ENCODE measurements at places on chromosomes 13 and 19.

DNA sequence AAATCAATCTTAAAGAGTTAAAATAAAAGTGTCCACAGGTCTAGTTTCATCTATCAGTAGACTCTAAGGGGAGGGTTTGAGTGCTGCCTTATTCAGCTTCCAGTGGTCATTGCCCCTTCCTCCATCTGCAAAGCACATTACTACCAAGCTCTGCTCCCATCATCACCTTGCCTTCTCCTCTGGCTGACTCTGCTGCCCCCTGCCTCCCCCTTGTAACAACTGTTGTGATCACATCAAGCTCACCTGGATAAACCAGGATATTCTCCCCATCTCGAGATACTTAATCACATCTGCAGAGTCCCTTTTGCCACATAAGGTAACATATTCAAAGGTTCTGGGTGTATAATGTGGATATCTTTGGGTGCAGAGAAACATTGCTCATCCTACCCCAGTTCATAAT, 43.3 kb upstream of the GPC6 start:
- no peak for DNase-seq

- DNase-seq = no peak
These were observed 7.7 kb downstream of the DGKH start for GRCh38 chr13:42056146-42056545.

- DNase-seq = no peak
These were observed 165.0 kb downstream of the USP12 start for GRCh38 chr13:27006519-27007161.

DNA sequence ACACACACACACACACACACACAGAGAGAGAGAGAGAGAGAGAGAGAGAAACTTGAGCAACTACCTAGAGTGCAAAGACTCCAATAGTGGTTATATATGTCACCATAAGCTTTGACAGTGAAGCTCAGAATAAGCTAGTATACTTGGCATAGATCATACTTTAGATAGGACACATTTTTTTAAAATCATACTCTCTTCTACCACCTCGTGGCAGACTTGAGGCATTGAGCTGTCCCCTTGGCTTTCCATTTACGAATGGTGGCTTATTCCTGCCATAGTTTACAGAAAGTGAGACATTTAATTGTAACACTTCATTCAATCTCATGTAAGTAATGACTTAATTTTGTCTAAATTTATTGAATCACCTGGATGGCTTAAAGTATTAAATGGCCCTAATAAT, 108.2 kb downstream of the EDNRB start:
- peak; percentile 43 for DNase-seq

- no peak for DNase-seq
These were observed 185.3 kb upstream of the ARGLU1 start for GRCh38 chr13:106753251-106753650.

DNA sequence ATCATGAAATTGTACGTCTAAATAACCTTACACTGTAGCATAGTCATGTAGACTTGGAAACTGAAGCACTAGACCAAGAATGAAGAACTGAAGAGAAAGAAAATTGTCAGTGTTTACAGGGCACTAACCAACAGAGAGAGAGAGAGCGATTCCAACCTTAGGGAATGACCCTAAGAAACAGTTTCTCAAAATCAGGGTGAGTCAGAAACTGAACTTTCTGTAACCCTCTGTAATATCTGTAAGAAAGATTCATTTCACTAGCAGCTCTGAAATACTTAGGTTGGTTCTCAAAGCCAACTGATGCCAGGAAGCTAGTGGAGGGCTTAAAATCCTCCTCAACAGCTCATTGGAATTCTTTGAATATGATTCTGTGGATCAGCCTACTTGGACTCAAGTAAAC, 936.9 kb downstream of the EFNB2 start:
- DNase-seq = peak; percentile 33

GRCh38 chr19:1938071-1938470, 2.9 kb upstream of the CSNK1G2 start:
- no peak for DNase-seq

GRCh38 chr13:47869776-47870175, 131.3 kb downstream of the SUCLA2 start:
- DNase-seq = no peak

DNA sequence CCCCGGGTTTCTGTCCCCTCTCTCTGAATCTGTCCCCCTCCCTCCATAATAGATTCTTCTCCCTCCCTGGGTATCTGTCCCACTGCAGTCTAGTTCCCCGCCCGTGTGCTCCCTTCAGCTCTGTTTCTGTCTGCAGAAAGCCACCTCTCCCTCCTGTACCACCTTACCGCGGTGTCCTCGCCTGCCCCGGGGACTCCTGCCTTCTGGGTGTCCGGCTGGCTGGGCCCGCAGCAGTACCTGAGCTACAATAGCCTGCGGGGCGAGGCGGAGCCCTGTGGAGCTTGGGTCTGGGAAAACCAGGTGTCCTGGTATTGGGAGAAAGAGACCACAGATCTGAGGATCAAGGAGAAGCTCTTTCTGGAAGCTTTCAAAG, 1.3 kb downstream of the FCGRT start:
- DNase-seq = no peak

DNA sequence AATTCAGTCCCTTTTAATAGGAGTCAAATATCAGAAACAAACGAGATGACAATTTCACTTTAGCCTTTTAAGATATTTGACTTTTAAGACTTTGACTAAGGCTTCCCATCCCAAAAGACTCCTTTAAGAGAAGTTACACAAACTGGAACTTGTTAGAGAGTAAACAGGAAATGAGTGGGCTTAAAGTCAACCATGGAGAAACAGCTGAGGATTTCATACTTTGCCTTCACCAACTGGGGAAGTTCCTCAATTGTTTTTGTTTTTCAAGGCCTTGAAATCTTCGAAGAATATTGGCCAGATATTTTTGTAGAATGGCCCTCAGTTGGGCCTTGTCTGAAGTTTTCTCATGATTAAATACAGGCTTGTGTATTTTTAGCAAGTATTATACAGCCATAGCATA, 227.3 kb downstream of the POU4F1 start:
- peak; percentile 68 for DNase-seq

- no peak for DNase-seq
These were observed 263.1 kb downstream of the ZNF536 start for GRCh38 chr19:30634996-30635975.

DNA sequence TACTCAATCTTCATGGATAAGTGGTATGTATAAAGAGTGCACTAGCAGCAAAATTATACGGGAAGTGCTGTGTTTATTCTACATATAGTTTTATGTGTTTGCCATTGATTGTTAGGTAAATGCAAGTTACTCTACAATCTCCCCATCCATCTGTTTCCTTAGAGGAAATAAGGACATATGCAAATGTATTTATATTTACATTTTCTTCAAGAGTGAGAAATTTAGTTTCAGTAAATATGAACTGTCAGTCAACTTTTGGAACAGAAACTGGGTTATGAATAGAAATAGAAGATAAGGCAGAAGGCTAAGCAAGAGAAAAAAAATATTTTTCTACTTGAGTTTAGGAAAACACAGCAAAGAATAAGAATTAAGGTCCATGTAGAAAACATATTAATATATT, 176.1 kb upstream of the KLHL1 start:
- DNase-seq = no peak

DNA sequence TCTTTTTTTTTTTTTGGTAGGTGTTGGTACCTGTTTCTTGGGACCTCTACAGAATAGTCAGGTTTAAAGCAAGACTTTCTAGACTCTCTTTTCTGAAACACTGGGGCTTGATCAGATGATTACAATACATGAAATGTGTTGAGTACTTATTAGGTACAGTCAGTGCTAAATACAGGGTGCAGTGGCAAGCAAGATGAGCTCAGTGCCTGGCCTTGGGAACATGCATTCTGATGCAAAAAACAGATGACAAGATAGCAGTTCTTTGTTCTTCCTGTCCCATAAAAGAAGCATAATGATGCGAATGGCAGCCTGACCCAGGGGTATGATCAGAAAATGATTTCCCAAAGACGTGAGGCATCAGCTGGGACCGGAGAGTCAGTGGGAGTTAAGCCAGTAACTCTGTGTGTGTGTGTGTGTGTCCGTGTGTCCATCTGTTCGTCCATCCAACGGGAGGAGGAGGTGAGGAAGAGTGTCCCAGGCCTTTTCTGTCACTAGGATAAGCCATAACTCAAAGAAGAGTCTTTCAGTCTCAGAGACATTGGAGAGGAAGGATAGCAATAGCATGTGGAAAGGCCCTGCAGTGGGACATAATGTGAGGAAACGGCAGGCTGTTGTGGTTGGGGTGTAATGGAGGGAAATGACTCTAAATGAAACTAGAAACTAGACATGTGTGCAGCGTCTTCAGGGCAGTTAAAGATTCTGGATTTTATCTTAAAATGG, 32.2 kb downstream of the SLAIN1 start:
- peak; percentile 74 for DNase-seq

GRCh38 chr13:50011461-50011860, 3.8 kb upstream of the KCNRG start:
- DNase-seq = no peak

GRCh38 chr19:1481893-1482360, 2.9 kb upstream of the C19orf25 start:
- no peak for DNase-seq

GRCh38 chr13:28535734-28536133, 40.8 kb upstream of the FLT1 start:
- no peak for DNase-seq

- DNase-seq = peak; percentile 14
These were observed 65.6 kb downstream of the UFM1 start for GRCh38 chr13:38415233-38415632.

GRCh38 chr13:94020833-94021232, 458.6 kb downstream of the DCT start:
- DNase-seq = no peak

DNA sequence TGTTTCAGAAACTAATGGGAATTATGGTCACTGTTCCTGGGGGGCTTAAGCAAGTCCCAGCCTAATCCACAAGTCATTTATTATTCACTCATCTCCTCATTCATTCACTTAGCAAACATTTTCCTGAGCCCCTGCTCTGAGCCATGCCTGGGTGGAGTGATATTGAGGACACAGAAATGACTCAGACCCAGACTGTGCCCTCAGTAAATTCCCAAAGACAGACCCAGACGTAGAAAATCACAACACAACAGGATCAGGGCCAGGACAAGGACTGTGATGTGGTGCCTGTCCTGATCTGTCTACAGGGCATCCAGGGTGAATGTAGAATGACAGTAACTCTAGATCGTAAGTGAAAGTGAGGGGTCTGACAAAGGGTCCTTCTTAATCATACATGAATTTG, 7.0 kb upstream of the SPACA6 start:
- DNase-seq = no peak

DNA sequence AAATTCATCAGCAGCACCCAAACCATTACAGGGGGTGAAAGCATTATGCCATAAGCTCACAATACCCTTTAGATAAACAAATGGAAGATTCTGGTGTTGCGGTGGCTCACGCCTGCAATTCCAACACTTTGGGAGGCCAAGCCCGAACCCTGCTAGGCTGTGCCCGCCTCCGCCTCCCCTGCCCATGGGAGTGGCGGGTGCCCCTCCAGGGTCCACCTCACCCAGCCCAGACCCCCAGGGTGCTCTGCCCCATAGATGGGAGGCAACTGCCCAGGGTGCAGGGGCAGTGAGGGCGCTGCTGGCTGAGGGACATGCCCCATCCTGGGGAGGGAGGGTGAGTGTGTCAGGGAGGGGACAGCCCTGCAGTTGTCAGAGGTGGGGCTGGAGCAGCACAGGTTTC, 10.0 kb upstream of the SIGLECL1 start:
- DNase-seq = no peak
